A549 treated with RU486 at 1 μM for 4 hours (cell line): ENCODE measurements at places on chromosomes 2 and 18. TPM values are rescaled to one million over a fixed set of nuclear protein-coding genes. Genes with fewer than 3 reads are reported as not detected.

The ATOH8 gene
- total RNA-seq, result 5.2 to 7.1 TPM (median 5.9 TPM) in 5 replicates

The CBLN2 gene
- total RNA-seq, result 0.05 to 0.28 TPM (median 0.07 TPM) in 3 of 5 replicates, not detected in the others

The ABCG8 gene
- not detected in 5 replicates for total RNA-seq

The POMC gene
- not detected in 5 replicates for total RNA-seq

The MTCL1 gene
- total RNA-seq, result 50.9 to 71.6 TPM (median 65.9 TPM) in 5 replicates

The TCF23 gene
- total RNA-seq, result not detected in 5 replicates

The ZNF532 gene
- 19.3 to 22.8 TPM (median 21.8 TPM) in 5 replicates for total RNA-seq

The SLC35F5 gene
- 20.4 to 46.7 TPM (median 45.9 TPM) in 5 replicates for total RNA-seq
